ENCODE measurements at places on chromosomes 11 and 22. TPM values are rescaled to one million over a fixed set of nuclear protein-coding genes. Genes with fewer than 3 reads are reported as not detected.

MUC2 gene
- not detected for polyA plus RNA-seq

APLNR gene
- not detected for polyA plus RNA-seq

BTBD10 gene
- polyA plus RNA-seq = 50.2 TPM

FIBIN gene
- 44.4 TPM for polyA plus RNA-seq

TRIM21 gene
- 27.4 TPM for polyA plus RNA-seq

DDI1 gene
- polyA plus RNA-seq = not detected

CARNS1 gene
- 0.07 TPM for polyA plus RNA-seq

KRTAP5-5 gene
- polyA plus RNA-seq = not detected

CSF2RB gene
- not detected for polyA plus RNA-seq

SDHD gene
- polyA plus RNA-seq = 122 TPM

- DNase-seq = no peak
These were observed 69.2 kb downstream of the KIF18A start for GRCh38 chr11:28038775-28039174.

DNA sequence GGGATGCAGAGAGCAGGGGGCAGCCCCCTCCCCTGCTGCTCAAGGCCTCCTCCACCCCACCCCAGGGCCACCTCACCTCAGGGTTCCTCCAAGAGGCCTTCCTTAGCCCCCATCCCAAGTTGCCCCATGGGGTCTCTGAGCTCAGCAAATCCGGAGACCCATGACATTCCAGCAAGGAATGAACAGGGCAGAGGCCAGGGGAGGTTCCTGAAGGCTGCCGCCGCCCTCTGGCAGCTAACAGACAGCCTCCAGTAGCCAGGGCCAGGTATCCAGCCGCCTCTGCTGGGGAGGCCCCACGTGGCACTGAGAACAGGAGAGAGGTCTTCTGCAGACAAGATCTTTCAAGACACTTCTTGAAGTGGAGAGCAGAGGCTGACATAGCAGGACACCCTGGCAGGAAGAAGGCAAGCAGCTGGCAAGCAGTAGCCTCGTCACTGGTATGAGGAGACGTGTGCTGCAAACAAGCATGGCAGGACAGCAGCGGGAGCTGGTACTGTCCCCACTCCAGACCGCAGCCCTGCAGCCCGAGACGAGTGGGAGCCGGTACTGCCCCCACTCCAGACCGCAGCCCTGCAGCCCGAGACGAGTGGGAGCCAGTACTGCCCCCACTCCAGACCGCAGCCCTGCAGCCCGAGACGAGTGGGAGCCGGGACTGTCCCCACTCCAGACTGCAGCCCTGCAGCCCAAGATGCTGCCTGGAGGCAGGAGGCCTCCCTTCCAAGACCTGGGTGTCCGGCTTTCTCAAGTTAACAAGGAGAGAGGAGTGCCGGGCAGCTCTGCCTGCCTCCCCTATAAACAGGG, 190.6 kb downstream of the IGLL1 start:
- DNase-seq = no peak

GRCh38 chr11:103676413-103676812, 360.0 kb upstream of the DDI1 start:
- DNase-seq = no peak

GRCh38 chr22:22692707-22693530, 48.5 kb downstream of the GGTLC2 start:
- no peak for DNase-seq

DNA sequence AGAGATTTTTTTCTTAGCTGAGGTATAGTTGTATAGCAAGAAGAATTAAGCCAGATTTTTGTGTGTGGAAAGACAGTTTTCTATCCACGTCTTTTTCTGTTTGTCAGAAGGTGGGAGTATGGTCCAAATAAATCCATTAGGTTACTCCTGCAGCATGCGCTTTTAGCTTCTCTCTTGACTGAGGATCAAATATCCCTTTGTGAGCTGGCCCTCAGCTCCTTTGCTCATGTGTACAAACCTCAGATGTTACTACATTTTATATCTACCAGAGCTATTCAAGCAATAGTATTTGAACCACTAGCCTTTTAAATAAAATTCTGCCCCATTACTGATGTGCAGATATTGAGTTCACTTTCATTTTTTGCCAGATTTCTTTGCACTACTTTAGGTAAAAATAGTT, 8.8 kb upstream of the SIDT2 start:
- DNase-seq = no peak

GRCh38 chr11:2798951-2799761, 86.4 kb downstream of the CDKN1C start:
- DNase-seq = no peak

GRCh38 chr11:59141673-59142460, 789 bp upstream of the FAM111A start:
- no peak for DNase-seq

- DNase-seq = no peak
These were observed 250.3 kb downstream of the BRD1 start for GRCh38 chr22:49577168-49578060.

GRCh38 chr11:102391549-102392237, 44.7 kb downstream of the BIRC2 start:
- DNase-seq = no peak

DNA sequence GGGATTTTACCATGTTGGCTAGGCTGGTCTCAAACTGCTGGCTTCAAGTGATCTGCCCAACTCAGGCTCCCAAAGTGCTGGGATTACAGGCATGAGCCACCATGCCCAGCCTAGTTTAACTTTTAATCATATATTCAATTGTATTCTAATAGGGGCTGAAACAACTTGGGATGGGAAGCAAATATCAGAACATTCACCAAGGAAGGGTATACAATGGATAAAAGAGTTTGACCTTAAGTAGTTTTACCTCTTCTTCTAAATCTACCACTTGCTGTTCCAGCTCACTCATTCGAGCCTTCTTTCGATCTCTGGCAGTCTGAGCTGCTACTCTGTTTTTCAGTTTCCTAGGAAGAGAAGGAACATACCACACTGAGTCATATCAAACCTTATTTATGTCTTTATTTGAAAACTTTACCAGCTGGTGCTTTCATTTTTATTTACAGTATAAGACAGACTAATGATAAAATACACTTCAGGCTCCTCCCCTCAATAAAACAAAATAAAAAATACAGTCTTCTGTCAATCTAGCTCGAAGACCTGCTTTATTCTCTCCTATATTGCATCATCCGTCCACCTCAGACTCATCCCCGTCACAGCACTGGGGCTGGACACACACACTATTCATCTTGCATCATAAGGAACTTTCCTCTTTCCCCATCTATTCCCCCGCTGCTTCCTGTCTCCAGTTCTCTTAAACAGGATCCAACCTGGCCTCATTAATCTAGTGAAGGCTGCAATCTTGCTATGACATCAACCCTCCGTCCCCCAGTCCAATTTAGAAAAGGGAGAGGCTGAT, 1.4 kb downstream of the XBP1 start:
- DNase-seq = peak; percentile 83

- DNase-seq = no peak
These were observed 1.1 kb downstream of the CFL1 start for GRCh38 chr11:65856689-65857499.

- DNase-seq = no peak
These were observed 24.5 kb downstream of the SMIM38 start for GRCh38 chr11:69180226-69180625.

- no peak for DNase-seq
These were observed 196.7 kb upstream of the GUCY1A2 start for GRCh38 chr11:107215010-107215409.

DNA sequence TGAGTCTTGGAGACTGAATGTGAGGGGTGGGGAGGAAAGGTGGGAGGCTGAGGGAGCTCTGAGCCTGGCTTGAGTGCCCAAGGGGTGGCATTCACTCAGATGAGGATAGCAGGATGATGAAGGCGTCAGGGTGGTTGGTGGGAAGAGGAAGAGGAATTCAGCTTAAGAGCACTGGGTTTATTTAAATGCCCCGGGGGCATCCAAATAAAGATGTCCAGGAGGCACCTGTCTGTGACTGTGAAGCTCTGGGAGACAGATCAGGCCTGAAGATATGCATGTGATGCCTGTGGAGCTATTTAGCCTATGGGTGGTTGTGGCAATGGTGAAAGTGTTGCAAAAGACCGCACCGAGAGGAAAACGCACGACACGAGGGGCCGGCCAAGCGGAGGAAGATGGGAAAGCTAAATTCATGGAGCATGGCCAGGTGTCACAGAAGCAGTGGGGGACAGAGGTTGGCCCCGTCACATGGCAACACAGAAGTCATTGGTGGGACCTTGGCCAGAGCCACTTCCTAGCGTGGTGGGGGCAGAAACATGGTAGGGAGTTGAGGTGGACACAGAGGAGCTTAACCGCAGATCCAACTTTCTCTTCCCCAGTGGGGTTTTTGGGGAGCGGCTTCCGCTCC, 15.5 kb downstream of the SLC37A2 start:
- no peak for DNase-seq

DNA sequence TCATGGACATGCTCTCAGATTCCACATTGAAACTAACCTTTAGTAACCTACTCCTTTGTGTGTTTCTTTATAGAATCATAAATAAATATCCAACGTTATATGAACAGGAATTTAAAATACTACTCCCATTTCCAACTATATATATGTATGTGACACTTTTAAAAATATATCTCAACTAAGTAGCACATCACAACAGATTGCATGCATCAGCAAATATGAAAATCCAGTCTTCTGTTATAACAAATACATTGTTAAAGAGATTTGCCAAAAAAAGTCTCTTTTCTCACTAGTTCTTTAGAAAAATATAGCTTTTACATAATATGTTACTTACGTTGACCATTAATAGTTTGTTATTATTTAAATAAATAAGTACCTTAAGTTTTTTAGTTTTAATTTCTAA, 1608.6 kb upstream of the RAG2 start:
- DNase-seq = no peak

DNA sequence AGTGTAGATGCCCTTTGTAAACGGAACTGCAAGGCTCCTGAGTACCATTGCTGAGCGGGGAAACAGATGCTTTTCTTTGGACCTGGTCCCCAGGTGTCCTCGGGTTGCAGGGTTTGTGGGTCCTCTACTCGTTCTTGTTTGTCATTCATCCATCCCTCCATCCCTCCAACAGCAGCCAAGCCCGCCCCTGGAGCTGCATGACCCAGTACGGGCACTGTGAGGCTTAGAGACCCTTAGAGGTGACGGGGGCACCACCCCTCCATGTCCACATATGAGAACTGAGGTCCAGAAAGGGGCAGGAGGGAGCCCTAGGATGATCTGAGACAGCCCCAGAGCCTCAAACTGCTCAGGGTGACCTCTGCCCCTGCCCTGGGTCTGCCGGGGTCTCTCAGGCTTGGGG, 45.4 kb downstream of the WNT11 start:
- DNase-seq = no peak

DNA sequence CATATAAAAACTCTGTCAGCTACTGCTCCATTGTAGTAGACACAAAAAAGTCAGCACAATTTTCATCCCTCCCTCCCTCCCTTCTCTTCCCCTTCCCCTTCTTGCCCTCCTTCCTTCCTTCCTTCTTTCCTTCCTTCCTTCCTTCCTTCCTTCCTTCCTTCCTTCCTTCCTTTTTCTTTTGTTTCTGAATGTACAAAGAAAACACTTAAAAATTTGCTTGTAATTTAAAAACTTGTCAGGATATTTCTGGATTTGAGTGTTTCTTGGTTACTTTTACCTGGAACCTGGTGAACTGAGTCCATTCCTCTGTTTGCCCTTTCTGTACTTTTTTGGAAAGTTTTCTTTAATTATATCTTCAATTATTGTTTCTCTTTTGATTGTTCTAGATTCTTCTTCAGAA, 31.5 kb upstream of the PLET1 start:
- DNase-seq = no peak

DNA sequence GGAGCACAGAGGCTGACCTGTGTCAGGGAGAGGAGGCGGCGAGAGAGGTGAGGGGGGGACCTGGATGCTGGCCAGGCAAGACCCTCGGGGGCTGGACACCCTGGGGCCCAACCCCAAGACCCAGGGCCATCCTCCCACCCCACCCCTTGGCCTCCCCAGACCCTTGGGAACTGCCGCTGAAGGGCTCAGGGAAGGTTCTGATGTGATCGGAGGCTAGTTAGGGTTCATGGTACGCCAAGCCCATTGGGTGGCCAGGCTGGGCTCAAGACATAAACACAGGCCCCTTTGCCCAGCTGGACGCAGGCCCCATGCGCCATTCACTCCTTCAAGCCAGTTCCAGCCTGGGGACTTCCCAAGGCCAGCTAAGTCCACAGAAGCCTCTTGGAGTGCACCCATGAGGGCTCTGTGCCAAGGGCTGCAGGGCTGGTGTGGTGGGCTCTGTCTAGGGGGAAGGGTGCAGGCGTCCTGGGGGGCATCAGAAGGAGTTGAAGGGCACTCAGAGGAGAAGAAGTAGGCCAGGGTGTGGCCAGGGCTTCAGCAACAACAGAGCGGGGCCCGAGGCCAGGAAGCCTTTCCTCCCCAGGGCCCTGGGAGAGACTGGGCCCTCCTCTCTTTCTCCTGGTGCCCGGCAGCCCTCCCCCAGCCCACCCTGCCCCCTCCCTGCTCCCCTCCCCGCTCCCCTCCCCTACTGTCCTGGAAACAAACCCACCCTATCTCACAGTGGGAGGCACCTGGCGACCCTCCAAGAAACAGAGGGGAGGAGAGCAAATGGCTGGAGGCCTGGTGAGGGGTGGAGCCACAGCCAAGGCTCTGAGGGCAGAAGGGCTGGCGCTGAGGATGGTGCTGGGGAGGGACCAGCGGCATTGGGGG, 12.9 kb downstream of the TSPAN32 start:
- peak; percentile 33 for DNase-seq

- no peak for DNase-seq
These were observed 38.0 kb upstream of the TBCEL start for GRCh38 chr11:120985718-120986569.

DNA sequence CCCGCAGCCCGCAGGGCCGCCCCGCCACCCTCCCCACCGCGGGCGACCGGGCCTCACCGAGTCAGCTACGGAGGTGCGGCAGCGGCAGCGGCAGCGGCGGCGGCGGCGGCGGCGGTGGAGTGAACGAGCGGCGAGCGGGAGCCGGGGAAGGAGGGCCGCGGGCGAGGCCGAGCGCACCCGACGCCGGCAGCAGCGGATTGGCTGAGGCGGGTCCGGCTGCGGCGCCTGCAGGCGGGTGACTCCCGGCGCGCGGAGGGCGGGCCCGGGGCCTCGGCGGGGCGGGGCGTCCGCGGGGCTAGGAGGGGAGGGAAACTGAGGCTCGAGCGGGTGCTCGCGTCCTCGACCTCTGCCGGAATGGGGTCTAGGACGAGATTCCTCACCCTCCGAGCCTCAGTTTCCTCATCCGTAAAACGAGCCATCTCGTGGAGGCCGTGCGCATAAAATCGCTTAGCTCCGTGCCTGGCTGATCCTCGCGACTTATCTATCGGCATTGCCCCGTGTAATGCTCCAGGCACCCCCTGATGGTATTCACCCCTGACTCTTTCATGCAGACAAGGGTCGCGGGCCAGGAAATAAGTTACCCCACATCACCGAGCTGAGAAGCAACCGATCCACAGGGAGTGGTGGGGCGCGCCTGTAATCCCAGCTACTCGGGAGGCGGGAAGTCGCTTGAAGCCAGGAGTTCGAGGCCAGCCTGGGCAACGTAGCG, at the start of gene CPT1A:
Gene CPT1A, minus strand, starts transcription at position 199 of the 709 bp plus-strand sequence. CDS start 26,442 bp downstream, outside the sequence.
- no peak for DNase-seq

GRCh38 chr11:20639688-20640087, 29.7 kb upstream of the NELL1 start:
- DNase-seq = no peak

DNA sequence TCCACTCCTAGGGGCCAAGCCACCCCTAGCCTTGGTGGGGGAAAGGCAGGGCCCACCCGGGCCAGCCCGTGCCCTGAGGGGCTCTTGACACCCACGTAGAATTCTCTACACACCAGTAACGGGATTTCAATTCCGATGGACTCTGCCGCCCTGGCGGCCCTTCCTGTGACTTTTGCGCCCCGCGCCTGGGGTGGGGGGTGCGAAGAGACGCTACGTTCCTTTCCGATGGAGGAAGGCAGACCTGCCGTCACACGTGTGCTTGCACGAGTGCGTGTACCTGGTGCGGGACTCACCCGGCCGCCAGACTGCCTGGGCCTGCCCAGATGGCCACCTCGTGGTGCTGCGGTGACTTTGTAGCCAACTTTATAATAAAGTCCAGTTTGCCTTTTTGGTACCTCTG, 5.5 kb downstream of the NPAS4 start:
- DNase-seq = no peak
